ENCODE measurements at places on chromosomes 6 and 20. TPM values are rescaled to one million over a fixed set of nuclear protein-coding genes. Genes with fewer than 3 reads are reported as not detected.

HTR1B gene
- not detected for total RNA-seq

DNA sequence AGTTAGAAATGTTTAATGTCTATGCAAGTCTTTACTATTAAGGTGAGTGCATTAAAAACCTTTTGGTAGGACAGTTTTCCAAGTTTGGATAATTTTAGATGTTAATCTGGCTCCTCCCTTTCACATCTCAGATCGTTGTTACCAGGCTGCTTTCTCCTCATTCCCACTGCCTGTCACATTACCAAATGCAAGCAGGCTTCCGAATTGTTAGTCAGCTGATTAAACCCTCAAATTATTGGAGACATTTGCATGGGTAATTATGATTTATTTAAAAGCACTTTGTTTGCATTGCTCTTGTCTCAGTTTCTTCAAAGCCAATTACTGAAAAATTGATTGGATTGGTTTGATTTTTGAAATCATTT lies 816.5 kb downstream of the KIF16B start:
- no peak for DNase-seq

- DNase-seq: peak; percentile 7
Observed at GRCh38 chr6:123913863-123914262, 110.2 kb downstream of the NKAIN2 start.

GRCh38 chr6:89310929-89311328 lies 4.2 kb downstream of the GABRR2 start:
- no peak for DNase-seq

GRCh38 chr20:38065764-38066375 lies 32.3 kb downstream of the RPRD1B start:
- no peak for DNase-seq

GRCh38 chr6:98824162-98824901 lies 10.0 kb upstream of the POU3F2 start:
- DNase-seq: no peak

- DNase-seq: no peak
Observed at GRCh38 chr6:135328136-135328535, 147.0 kb downstream of the MYB start.

Data from SJSA1 (cell line).